ENCODE measurements at places on chromosomes 4 and X.

GRCh38 chr4:54659749-54660535 is 2.2 kb downstream of the KIT start:
- no peak for DNase-seq

DNA sequence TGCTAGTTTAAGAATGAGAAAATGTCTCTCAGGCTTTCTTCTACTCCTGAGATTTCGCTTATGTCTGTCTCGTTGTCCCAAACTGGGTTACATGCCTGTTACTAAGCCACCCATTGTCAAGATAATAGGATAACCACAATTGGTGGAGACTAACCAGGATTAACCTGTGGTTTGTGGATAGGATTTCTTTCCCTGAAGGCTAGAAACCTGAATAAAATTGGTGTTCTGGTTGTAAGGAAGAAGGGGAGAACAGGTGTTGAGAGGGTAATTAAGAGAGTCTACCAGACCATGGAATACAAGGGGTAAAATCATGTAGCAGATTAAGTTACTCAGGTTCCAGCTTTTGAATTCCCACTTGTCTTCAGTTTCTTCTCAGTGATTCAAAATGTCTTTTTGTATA is 225.4 kb downstream of the CPE start:
- no peak for DNase-seq

- DNase-seq: peak; percentile 32
Observed at GRCh38 chr4:46844325-46844917, 64.6 kb downstream of the COX7B2 start.

GRCh38 chr4:107996949-107997788 is 7.5 kb downstream of the HADH start:
- DNase-seq: no peak

DNA sequence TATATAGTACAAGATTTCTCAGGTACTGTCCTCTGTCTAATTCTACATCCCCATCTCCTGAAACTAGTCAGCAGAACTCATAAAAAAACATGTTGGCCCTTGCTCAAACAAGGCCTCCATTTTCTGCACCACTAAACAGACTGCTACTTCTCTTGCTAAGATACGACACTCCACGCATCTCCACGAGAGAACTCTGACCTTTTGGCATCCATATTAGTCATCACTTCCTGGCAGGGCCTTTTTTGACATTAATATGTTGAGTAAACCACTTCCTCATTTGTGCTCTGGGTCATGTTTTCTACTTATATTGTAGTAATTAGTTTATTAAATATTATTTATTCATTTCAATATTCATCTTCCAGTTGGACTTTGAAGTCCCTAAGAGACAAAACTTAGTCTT is 65.6 kb downstream of the DCAF8L1 start:
- no peak for DNase-seq

DNA sequence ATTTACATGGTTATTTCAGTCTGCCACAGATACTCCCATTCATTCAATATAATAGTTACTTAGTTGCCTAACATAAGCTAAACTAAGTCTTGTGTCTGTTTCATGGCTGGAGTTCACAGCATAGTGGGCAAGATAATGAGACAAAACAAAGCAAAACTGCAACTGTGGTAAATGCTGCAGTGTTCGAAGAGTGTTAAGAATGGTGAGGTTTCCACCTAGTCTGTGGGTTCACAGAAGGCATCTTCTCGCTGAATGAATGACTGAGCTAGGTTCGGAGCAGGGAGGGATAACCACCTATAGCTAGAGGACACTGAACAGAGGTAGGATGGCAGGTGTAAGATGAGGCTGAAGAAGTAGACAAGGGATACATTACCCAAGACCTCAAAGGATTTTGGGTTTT is 171.0 kb downstream of the FBXW7 start:
- DNase-seq: no peak

DNA sequence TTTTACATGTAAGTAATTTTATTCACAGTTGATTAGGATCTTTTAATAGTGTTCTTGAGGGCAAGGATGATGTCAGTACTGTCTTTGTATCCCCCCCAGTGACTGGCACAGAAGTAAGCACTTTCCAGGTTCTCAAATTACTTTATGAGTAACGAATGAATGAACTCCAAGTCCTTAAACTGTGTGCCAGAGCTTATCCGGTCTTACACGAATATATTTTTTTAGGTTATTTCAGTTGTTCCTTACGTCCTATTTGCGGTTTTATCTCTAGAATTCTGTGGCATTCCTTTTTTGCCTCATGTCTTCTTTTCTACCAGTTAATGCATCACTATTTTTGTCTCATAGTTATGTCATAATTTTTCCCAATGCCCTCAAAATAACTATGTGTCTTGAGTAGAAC is 106.9 kb upstream of the MID1IP1 start:
- DNase-seq: no peak

DNA sequence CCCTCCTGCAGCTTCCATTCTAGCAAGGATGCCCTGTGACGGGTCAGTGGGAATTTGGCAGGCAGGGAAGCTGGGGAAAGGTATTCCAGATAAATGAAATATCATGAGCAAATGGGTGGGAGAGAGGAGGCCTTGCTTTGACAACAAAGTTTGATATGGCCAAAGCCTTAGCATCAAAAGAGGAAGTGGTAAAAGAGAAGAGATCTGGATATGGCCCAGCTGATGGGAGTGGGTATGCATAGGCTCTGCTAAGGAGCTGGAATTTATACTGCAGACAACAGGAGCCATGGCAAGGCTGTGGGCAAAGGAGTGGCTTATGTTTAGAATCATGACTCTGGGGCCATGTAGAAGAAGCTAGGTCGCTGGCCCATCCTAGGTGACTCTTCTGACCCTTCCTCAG is 89.2 kb downstream of the PJA1 start:
- no peak for DNase-seq

DNA sequence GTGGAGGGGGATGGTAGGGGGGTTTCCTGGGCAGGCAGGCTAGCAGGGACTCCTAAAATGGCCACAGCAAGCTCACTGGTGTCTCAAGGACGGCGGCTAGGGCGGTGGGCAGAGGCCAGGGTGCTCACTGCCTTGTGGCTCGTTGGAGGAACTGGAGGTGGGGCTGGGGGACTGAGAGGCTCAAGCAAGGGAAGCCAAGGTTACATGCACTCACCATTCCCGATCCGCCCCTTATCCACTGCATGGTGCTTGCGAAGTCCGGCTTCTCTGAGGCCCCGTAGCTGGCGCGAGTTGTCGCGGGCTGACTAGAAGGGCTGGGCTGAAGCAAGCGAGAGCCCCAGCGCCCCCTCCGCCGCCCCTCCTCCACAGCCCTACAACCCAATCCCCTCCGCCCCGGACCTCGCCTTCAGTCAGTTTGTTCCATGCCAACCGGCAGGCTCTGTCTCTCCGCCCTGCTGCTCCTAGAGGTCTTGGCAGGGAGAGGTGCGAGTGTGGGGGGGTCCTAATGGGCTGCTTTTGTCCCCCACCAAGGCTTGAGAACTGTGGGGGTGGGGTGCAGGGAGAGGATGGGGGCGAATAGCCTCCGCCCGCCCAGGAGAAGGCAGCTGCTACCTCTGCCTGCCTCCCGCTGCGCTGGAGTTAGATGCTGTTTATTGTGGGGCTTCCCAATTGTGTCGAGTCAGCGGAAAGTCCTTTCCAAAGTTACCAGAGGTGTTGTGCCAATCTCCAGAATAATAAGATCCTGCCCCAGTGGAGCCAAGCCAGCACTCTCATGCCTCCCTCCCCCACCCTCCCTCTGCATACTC is at the start of gene ARHGEF9:
Gene ARHGEF9 (minus strand): TSS at position 313 of the 806 bp plus-strand sequence. CDS start 69 bp downstream, at position 244.
- no peak for DNase-seq

- no peak for DNase-seq
Observed at GRCh38 chr4:156615066-156615531, 356.5 kb downstream of the PDGFC start.

DNA sequence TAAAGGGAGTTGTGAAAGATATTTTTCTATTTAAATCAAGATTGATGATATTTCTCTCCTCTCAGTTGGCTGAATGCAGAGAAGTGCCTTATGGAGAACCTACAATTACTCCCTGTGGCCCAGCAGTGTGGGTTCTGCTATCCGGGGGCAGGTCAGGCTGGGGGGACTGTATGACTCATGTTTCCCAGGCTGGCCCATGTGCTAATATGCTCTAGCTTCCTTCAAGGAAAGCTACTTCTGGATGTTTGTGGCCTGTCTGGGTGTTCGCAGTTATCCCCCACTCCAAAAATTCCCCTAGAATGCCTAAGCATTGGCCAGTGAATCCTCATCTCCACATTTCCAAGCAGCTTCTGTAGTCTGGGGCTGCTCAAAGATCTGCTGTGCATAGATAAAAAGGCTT is 58.9 kb upstream of the SPP1 start:
- no peak for DNase-seq

GRCh38 chr4:123266221-123266620 is 130.4 kb upstream of the SPRY1 start:
- no peak for DNase-seq

- DNase-seq: no peak
Observed at GRCh38 chr4:633976-634598, 8.7 kb downstream of the PDE6B start.

DNA sequence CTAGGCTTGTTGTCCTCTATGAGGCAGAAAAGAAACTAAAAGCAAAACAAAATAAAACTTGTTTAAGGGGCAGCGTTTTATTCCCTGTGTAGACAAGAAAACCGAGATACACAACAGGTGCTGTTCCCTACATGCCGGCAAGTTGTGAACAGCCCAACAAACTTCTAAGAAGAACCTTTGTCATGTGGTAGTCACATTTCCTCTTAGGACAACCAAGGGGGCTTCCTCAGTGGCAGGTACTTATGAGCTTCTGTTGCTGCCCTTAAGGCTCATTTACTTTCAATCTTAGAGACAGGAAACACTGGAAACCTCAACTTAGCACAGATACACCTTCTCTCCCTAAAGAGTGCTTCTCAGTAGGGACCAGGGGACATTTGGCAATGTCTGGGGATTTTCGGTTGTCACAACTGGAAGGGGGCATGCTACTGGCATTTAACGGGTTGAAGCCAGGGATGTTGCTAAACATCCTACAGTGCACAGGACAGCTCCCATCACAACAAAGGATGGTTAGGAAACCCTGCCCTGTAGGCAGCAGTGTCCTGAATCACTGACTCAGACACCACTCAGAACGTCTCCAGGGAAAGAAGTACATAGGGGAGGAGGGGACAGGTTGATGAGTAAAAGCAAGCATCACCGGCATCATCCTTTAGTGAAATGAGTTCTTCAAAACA is 111.0 kb downstream of the ASB9 start:
- DNase-seq: no peak
